Adrenal gland (tissue), 19 donors: ENCODE measurements at places on chromosomes 13 and 19. TPM values are rescaled to one million over a fixed set of nuclear protein-coding genes. Genes with fewer than 3 reads are reported as not detected.

- DNase-seq = no peak
Measured at GRCh38 chr19:14116525-14116917, 1.0 kb downstream of the PRKACA start.

DNA sequence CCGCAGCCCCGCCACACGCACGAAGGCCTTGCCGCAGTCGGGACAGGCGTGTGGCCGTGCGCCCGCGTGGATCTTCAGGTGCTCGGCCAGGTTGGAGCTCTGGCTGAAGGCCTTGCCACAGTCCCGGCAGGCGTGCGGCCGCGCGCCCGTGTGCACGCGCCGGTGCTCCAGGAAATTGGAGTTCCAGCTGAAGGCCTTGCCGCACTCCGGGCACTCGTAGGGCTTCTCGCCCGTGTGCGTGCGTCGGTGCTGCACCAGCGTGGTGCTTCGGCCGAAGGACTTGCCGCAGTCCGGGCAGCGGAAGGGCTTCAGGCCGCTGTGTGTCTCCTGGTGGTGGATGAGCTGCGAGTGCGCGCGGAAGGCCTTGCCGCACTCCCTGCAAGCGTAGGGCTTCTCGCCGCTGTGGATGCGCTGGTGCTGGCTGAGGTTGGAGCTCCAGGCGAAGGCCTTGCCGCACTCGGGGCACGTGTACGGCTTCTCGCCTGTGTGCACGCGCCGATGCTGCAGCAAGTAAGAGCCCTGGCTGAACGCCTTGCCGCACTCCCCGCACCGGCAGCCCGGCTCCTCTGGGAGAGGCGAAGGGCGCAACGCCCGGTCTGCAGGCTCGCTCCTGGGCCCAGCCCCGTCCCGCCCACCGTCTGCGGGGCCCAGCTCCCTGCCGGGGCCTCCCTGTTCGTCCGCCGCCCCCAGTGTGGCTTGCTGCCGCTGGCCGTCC lies 3.6 kb upstream of the A1BG start:
- DNase-seq = no peak

DNA sequence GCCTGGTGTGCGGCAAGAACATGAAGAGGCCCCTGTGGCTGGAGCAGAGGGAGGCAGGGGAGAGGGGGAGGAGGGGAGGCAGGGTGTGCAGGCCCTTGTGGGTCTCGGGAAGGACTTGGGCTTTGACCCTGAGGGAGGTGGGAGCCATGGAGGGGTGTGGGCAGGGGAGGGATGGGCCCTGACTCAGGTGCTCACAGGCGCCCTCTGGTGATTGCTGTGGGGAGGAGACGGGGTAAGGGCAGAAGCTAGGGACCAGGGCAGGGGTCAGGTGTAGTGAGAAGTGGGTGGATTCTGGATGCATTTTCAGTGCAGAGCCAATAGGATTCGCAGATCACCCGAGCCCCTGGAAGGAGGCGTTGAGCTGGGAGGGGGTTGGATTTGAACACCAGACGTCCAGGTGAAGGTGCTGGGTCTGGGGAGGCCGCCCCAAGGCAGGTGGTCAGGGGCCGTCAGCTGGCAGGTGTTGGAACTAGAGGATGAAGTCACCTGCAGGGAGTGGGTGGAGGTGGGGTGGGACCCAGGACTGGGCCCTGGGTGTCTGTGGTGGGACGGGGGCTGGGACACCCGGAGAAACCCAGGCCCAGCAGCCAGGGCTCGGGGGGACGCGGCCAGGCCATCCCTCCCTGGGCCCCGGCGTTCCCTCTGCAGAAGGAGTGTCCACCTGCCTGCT lies 185.4 kb downstream of the KDM4B start:
- no peak for DNase-seq

GRCh38 chr13:43797159-43797558 lies 10.4 kb upstream of the ENOX1 start:
- no peak for DNase-seq

DNA sequence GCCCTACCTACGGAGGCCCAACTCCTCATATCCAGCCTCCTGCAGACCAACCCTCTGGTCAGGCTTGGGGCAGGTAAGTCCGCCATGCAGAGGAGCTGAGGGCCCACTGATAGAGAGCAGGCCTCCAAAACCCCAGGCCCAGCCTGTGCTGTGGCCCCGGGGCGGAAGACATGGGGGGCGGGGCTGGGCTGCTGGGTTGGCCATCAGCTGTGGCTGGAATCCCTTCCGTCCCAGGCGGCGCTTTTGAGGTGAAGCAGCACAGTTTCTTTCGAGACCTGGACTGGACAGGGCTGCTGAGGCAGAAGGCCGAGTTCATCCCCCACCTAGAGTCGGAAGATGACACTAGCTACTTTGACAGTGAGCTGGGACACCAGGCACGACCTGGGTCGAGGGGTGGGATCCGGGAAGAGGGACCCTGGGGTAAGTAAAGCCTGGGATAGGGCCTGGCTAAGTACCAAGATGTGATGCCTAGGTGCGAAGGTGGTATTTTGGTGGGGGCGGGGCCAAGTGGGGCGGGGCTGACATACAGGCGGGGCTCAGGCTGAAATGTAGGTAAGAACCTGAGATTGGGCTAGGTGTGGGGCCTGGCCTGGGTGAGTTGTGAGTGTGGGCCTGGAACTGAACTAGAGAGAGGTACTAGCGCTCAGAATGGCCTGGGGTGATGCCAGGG lies 15.4 kb downstream of the DNASE2 start:
- DNase-seq = no peak

The APC2 gene
- 0.82 TPM for polyA plus RNA-seq

The ZNF296 gene
- 13.2 TPM for polyA plus RNA-seq

DNA sequence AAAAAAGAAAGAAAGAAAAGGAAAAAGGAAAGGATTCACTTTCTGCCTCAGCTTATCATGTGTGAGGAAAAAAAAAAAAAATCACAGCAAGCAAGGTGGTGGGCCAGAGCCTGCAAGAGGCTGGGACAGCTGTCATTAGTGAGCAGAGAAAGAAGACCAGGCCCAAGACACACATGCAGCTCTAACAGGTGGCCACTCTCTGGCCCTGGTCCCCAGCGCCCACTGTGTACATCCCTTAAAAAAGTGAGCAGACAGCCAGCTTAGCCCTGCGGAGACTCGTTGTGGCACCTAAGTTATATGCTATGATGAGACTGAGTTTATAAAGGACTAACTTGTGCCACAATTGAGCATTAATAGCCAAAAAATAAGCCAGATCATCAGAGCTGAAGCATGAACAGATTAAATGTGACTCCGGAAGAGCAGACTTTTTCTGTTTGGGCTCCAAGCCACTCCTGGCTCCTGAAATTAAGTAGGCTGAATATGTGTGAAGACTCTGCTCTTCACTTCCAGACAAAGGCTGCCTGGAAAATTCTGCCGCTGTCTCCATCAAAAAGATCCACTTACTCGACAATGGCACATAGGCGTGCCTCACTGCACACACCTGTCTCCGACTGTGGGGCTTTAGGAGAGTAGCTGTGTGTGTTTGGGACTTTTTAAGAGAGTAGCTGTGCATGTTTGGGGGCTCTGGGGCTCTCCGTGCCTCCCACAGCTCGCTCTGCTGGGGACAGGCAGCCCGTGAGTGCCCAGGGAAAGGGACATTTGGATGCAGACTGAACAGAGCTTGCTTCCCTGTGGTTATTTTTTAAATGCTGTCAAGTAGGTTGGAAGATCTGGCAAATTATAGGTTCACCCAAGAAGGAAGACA lies 55.0 kb downstream of the LATS2 start:
- DNase-seq = no peak

GRCh38 chr13:96089749-96090239 lies at the start of gene HS6ST3:
HS6ST3 (plus strand) TSS chr13:96090107.
- DNase-seq = peak; percentile 79

The ANKLE1 gene
- polyA plus RNA-seq = 1.7 TPM

DNA sequence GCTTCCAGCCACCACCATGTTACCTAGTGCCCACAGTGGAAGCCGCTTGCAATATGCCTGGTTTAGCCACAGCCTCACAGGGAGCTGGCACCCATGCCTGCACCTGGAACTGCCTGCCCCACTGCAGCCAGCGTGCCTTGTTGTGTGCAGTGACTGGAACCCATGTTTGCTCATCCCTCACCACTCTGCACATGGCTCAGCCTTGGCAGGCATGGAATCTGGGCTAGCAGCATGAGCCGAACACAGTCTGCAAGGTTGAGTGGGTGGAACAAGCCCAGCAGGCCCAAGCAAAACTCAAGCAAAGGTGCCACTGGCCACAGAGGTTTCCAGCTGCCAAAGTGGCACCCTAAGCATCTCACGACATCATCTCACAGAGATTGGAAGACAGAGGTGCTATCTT lies 269.5 kb downstream of the PCDH20 start:
- no peak for DNase-seq

DNA sequence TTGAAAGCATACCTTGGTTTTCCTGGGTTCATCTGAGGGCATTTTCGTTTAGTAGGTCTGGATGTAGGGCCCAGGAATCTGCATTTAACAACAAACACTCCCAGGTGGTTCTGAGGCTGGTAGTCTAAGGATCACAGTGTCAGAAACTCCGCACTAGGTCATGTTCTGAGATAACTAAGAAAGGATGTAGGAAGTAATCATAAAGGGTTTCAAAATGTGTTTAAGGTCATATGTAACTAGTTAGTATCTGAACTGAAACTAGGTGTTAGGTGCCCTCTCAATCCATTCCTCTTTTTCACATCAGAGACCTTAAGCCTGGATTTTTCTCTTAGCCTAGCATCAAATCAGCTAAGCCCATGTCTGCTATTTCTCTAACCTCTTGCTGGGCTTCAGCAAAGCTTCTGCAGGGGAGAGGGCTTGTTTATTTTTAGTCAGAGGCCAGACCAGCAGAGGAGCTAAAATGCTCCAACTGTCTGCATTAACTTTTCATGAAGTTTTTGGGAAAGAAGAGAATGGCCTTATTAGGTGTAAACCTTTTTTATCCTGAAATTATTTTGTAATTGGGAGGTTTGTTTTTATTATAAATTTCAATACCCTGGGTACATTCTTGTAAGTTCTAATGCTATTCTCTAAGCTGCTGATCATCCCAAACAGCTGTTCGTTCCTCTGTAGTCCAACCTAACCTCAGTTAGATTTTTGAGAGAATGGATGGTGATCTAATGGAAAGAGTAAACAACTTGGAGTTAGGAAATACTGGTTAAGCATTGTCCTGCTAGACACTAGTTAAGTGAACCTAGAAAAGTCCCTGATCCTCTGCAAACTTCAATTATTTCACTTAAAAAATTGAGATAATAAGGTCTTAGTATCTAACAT lies 262.8 kb upstream of the RFC3 start:
- DNase-seq = no peak

- no peak for DNase-seq
Measured at GRCh38 chr19:4365791-4366665, 22.7 kb downstream of the MPND start.

DNA sequence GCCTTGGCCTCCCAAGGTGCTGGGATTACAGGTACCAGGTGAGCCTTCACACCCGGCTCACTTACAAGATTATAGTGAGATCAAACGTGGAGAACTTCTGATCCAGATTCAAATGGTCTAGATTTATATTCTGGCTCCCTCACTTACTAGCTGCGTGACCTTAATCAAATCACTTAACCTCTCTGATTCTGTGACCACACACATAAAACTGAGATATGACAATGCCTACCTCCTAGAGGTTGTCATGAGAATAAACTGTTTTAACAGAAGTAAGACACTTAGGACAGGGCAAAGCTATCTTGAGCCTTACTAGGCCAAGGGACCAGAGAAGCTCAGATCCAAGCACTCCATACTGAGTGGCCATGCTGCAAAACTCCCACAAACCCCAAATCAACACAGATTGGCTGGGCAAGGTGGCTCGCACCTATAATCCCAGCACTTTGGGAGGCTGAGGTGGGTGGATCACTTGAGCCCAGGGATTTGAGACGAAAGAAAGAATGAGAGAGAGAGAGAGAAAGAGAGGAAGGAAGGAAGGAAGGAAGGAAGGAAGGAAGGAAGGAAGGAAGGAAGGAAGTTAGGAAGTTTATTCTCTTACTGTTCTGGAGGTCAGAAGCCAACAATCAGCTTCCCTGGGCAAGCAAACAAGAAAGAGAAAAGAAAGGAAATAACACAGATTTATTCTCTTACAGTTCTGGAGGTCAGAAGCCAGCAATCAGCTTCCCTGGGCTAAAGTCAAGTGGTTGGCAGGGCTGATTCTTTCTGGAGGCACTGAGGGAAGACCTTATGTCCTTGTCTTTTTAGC lies 46.1 kb upstream of the MAP3K10 start:
- DNase-seq = no peak

The URAD gene
- not detected for polyA plus RNA-seq

The ADGRE3 gene
- polyA plus RNA-seq = not detected
